ENCODE measurements at places on chromosomes 1 and 21. TPM values are rescaled to one million over a fixed set of nuclear protein-coding genes. Genes with fewer than 3 reads are reported as not detected.

Gene TBX15
- 0.07 TPM for total RNA-seq

Gene POU3F1
- total RNA-seq, result 0.46 TPM

Gene HSD3B2
- total RNA-seq, result not detected

- DNase-seq, result no peak
Observed at GRCh38 chr1:170205301-170205700, 59.5 kb downstream of the NTMT2 start.

- DNase-seq, result no peak
Observed at GRCh38 chr1:35592991-35593769, 20.1 kb downstream of the TFAP2E start.

GRCh38 chr1:55993646-55994318 lies 585.6 kb downstream of the PLPP3 start:
- no peak for DNase-seq

DNA sequence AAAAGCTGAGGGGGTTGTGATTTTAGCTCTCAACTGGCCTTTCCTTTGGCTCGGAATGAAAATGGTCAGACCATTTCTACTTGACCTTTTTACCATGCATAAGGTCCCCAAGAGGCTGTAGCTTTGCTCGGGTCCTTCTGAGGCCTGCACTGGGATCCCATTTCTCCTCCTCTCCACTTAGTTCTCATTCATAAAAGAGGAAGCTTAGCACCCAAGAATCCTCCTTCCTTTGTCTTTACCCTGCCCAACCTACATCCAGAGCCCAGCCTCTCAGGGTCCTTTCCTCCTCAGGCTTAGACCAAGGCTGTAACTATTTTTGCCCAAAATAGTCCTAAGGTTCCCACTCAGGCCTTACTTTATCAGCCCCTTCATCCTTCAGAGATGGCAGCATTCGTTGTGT lies 6.0 kb upstream of the SLC27A3 start:
- no peak for DNase-seq

DNA sequence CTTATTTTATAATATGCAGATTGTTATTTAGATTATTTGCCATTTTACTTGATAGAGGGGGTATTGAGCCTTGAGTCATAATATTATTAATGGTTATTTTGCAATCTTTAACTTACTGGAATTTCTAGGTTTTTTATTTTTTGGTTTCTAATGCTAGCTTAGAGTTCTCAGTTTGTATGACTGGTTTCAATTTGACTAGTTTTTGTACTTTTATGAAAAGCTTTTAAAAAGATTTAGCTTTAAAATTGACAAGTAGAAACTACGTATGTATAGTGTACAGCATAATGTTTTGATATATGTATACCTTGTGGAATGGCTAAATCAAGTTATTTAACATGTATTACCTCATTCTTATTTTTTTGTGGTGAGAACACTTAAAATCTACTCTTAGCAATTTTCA lies 41.5 kb downstream of the CEP350 start:
- no peak for DNase-seq

DNA sequence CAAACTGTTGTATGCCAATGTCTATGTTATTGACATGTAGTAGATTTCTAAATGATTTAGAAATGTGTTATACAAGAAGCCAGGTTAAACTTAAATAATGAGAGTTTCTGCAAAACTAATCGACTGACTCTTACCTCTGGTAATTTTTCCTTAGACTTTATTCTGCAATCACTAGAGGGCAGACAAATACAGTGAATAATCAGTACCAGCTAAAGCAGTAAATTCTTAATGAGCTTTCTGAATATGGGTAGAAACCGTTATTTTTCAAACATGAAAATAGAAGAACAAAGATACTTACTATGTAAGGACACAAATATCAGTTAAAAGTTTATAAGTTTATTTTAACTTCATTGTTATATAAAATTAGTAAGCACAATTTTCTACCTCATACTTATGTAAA lies 97.9 kb upstream of the RGS1 start:
- DNase-seq, result no peak

- DNase-seq, result no peak
Observed at GRCh38 chr21:33375101-33375644, 28.0 kb upstream of the IFNGR2 start.

Measured in endodermal cell (in vitro differentiated cells).